Activated CD8-positive, alpha-beta memory T cell treated with anti-CD3 and anti-CD28 coated beads for 1 hour (primary cell): ENCODE measurements at places on chromosomes 6 and 20.

DNA sequence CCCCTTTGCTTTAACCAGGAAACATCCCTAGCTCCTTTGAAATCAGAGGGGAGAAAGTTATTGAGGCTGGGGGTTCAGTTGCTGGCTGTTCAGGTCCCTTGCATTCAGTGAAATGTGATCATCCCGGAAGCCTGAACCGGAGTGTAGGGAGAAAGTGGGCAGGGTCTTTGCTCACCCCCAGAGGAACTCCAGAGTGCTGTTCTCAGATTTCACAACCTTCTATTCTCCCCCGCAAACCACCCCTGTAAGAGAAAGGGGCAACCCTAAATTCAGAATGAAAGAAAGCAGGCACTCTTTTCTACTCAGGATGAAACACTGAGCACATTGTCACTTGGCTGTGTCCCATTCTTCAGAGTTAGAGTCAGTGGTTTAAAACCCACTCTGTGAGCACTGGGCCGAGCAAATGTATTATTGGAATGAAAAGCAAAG, 139.8 kb downstream of the KHDC1L start:
- no peak for DNase-seq

- no peak for DNase-seq
Measured at GRCh38 chr20:25230166-25230831, 17.6 kb upstream of the PYGB start.

DNA sequence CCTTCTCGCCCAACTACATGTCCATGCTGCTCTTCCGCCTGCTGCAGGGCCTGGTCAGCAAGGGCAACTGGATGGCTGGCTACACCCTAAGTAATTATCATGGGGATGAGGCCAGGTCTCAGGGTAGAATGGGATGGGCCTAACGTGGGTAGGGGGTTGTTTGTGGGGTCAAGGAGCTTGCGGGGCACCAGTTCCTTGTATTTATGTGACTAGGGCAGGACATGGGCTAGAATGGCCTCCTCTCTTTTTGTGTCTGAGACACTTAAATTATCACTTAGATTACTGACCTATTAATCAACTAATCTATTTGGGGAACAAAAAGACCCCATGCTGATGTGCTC, 10.7 kb downstream of the SLC22A1 start:
- no peak for DNase-seq

- no peak for DNase-seq
Measured at GRCh38 chr20:62428396-62429295, 1.3 kb upstream of the RBBP8NL start.

DNA sequence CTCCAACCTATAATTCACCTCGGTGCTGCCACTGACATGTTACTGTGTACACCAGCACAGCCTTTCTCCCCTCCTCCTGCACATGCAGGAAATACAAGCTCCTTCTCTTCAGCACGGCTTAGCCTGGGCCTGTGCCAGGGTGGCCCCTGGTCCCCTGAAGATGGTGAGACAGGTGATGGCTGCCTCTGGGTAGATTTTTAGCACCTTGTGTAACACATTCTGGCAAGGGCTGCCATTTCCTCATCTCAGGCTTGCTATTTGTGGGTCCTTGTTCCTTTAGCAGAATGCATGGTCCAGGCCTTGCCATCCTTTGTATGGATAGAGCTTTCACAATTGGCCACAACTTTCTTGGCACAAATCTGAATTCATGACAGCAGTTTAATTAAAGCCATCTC, 151.3 kb downstream of the CDC5L start:
- DNase-seq = no peak

DNA sequence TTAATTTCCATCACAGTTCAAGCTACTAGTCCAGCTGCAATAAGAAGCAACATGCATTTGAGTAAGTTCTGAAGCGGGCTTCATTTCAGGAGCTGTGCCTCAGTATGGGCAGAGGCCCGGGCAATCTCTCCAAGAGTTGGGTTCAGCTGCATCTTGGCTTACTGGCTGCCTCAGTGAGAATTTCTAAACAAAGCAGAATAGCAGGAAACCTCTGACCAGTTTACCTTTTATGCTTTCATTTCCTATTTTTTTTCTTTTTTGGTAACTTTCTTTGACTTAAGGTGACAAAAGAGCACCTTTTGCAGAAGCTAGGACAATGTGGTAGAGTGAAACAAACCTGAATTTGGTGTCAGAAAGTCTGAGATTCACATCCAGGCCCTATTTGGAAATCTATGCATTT, 51.0 kb upstream of the FBXO30 start:
- DNase-seq = no peak

GRCh38 chr20:49742948-49743347, 29.3 kb upstream of the B4GALT5 start:
- no peak for DNase-seq

DNA sequence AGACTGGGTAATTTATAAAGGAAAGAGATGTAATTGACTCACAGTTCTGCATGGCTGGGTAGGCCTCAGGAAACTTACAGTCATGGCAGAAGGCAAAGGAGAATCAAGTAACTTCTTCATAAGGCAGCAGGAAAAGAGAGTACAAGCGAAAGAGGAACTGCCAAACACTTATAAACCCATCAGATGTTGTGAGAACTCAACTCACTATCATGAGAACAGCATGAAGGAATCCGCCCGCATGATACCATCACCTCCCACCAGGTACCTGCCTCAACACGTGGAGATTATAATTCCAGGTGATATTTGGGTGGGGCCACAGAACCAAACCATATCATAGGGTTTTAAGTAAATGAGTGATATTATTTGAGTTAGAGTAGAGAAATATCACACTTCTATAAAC, 189.3 kb downstream of the TSHZ2 start:
- no peak for DNase-seq

GRCh38 chr6:36947570-36948351, 6.8 kb upstream of the PI16 start:
- no peak for DNase-seq
